Stimulated activated CD4-positive, alpha-beta T cell treated with anti-CD3 and anti-CD28 coated beads, TNF-alpha, amount 100 ng/mL, for 4 hours (primary cell): ENCODE measurements at places on chromosomes 1 and 21.

DNA sequence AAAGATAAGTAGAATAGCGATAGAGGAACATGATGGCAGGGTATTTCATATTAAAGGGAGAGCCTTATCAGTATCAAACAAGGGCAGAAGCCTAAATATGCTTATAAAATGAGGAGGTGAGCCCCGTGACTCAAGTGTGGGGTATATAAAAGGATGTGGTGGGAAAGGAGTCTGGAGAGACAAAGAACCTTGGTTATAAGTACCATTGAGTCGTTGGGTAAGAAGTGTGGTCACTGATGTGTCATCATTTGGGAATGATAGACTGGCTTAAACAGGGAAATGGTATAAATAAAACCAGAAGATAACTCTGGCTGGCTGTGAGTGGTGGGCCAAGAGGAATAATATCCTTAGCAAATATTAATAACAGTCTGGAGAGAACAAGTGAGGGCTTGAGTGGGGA, 10.9 kb upstream of the CD5L start:
- no peak for DNase-seq

DNA sequence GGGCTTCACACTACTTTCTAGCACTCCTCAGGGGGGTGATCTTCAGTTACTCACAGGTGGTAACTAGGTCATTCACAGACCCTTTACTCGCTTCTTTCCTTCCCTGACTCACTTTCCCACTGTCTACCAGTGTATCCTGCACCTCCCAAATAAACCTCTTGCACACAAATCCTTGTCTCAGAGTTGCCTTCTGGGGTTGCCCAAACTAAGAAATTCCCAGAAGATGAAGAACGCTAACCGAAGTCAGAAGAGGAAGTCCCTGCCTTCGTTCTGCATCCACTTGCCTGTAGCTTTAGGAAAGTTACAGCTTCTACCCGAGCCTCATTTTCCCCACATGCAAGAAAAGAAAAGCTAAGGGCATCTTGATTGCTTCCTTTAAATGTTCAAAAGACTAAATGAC, 11.9 kb upstream of the PADI4 start:
- no peak for DNase-seq

DNA sequence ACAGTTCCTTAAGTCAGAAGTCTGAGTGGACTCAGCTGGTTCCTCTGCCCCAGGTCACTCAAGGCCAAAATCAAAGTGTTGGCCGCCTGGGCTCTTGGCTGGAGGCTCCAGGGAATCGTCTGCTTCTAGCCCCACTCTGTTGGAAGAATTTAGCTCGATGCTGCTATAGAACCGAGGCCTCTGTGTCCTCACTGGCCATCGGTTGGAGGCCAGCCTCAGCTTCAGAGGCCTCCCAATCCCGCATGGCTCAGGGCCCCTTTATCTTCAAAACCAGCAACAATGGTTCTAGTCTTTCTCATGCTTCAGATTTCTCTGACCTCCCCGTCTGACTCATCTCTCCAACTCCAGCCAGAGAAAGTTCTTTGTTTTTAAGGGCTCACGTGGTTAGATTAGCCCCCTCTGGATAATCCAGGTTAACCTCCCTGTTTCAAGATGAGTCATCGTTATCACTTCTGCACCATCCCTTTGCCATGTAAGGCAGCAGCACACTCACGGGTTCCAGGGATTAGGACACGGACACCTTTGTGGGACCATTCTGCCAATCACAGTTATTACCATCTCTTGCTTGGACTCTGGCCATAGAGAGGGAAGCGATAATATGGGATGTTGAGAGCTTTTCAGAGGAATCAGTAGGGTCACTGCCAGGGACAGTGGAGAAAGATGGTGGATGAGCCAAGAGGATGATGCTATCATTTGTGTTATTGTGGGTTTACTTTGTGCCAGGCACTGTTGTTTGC, 13.6 kb downstream of the FHAD1 start:
- DNase-seq = no peak

DNA sequence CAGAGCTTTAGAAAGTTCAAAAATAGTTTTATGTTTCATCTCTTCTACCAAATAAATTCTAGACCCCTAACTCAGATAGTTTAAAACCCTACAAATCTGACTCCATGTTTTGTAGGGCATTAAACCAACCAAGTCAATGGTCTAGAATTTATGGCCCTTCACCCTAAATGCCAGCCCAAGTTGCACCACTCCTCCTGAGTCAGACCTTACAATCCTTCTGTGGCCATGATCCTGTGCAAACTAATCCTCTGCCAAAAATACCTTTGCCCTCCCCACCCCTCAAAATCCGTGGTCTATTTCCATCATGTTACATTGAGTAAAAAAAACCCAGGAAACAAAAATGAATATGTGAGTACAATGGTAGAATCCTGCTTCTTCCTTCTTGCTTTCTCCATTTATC, 179.3 kb downstream of the NR5A2 start:
- no peak for DNase-seq

DNA sequence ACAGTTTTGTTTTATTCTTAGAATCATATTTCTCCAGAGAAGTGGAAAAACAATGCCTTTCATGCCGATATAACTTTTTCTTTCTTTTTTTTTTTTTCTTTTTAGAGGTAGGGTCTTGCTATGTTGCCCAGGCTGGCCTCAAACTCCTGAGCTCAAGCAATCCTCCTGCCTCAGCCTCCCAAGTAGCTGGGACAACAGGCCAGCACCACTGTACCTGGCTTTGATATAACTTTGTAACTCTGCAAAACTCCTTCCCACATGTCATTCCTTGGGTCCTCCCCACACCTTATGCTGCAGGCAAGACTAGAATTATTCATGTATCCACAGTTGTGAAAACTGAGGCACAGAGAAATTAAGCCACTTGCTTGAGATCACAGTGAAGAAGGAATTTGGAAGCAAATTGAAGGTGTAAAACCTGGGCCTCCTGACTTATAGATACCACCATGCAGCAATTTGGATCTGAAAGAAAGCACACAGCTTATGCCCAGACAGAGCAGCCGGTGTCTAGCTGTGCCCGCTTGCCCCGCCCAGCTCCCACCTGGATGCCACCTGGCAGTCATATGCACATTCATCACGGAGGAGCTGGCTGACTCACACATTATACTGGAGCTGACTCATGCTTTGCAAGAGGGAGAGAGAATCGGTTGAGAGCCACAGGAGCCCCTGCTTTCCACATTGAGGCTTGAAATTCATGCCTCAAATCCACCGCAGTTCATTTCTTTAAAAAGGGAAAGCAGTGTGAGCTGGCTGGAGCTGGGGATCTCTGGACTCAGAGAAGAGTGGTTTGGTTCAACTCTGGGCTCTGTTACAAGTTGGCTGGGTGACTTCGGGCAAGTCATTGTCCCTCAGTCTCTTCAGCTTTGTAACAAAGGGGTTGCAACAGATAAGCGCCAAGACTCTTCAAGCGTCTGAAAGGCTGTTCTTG, 8.3 kb upstream of the SLC2A1 start:
- no peak for DNase-seq

DNA sequence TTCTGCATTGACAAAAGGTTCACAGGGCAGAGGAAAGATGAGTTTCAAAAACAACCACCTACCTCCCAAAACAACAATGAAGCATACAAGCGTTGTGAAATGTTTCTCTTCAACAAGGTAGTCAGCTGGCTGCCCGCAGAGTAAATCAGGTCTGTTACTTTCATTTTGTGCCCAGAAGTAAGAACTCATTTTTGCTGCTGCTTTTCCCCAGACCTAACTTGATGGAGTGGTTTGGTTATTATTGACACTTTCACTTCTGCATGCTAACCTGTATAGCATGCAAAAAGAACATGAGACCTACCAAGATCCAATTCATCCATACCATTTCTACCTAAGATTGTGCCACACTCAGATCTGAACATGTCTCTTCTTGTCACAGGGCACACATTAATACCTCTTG, 1.3 kb downstream of the SLC9C2 start:
- no peak for DNase-seq

- DNase-seq = no peak
Observed at GRCh38 chr1:218414060-218414728, 69.1 kb downstream of the TGFB2 start.

DNA sequence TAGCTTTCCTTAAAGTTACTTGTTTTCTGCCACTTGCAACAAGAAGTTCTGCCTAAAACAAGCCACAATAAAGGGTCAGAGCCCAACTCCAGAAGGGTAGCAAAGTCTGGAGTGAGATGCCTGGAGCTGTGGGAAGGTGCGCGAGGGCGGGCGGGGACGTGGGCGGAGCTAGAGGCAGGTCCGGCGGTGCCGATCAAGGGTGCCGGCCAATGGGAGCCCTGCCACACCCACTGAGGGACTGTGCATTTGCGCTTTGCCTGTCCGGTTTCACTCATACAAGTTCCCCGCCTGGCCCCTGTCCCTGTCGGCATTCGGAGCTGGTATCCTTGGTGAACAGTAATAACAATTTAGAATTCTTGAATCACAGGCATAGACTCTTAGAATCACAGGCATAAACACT, 732.4 kb downstream of the MATN1 start:
- no peak for DNase-seq

- no peak for DNase-seq
Observed at GRCh38 chr1:67723620-67724019, 38.6 kb downstream of the GADD45A start.

DNA sequence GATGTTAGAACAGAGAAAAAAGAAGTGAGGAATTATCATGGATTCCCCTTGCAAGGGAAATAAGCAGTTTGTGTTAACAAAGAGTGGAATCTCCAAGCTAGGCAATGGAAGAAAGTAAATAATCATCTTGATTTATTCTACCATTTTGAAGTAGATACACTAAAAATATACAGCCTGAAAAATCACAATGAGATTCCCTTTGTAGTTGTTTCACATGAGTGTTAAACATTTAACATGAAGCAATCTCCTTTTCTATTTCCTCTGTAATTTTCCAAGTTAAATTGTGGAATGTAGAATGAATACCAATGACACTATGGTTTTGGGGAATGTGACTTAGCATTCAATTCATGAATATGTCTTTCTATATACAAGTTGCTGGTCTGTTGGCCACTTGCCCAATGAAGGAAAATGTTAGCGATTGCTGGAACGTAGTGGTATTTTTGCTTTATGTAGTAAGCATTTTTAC, 5.7 kb downstream of the TGFB2 start:
- no peak for DNase-seq

GRCh38 chr1:53678938-53679825, 59.8 kb downstream of the GLIS1 start:
- DNase-seq = no peak

DNA sequence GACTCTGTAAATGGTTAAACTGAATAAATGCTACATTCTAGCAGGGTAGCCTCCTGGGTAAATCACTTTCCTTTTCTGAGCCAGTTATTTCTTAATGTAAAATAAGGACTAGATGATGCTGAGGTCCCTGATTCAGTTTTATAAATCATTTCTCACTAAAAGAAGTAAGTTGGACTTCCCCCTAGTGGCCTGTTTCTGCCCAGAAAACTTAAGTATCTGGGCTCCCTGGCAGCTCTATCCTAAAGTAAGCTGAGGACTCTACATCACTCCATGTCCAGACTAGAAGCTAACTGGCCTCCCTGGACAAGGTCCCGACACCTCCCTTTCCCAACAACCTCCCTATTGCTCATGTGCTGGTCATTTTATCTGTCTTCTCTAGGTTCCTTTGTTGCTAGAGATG, 3.0 kb downstream of the GPN2 start:
- no peak for DNase-seq

GRCh38 chr21:41610042-41610839, 102.3 kb upstream of the TMPRSS2 start:
- DNase-seq = no peak

DNA sequence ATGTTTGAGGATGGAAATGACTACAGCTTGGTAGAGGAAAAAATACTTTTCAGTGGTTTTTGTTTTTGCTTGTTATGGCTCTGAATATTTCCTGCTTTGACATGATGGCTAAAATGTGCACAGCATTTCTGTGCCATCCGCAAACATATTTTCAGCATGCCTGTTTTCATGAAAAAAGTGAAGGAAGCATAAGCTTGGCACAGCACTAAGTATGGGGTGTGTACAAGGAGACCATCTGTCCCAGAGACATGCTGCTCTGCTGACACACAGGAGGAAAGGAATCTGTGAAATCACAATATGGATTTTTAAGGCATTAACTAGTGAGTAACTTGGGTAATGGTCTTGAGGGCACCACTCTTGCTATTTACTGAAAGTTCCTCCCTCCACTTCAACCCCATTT, 595.5 kb downstream of the RWDD3 start:
- no peak for DNase-seq

DNA sequence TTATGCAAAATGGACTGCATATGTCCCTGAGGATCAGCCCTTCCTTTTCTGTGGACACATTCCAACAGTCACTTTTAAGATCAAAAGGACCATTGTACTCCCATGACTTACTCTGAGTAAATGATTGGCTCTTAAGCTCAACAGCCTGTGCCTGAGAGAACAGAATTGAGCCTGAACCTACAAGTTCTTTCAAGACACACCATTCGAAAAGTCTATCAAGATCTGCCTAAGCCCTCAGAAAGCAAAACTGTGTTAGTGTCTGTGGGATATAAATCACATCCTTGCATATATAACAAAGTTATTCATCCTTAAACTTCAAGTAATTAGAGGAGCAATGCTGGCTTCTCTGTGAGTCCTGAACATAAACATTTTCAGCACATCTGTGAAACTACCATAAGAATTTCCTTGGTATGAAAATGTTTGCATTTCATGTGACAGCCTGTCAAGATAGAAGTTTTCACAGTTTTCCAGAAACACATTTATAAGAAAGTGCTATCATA, 41.6 kb downstream of the PCNX2 start:
- DNase-seq = no peak
